Esophagus muscularis mucosa (tissue), 4 donors: ENCODE measurements at places on chromosomes 12 and 14. TPM values are rescaled to one million over a fixed set of nuclear protein-coding genes. Genes with fewer than 3 reads are reported as not detected.
A peak's percentile ranks its signal among the peaks of the same experiment; 100 is the strongest.

TMEM132D gene
- total RNA-seq: not detected

DNA sequence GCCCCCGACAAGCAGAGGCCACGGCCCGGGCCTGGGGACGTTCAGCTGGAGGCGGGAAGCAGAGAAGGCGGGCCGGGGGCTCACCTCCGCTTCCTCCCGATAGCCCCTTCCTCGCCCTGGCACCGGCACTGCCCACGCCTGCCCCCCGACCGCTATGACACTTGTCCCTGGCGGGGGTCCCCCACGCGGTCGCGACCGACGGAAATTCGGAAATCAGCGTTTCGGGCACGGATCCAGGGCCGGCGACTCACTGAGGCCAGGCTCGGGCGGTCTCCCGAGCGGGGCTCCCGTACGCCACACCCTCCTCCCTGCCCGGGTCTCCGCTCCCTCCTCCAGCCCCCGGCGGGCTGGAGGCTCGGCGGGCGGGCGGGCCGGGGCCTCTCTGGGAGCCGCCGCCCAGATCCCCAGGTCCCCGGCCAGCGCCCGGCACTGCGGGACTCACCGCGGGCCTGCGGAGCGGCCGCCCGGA, 581 bp downstream of the PITPNM2 start:
- H3K27me3 ChIP-seq: no peaks in the 10 kb centered on the region
- H3K36me3 ChIP-seq: no peaks in the 10 kb centered on the region
- H3K4me1 ChIP-seq: peaks cover 19% of the 10 kb centered on the region
- peak overlapping the region; percentile 87 for H3K4me3 ChIP-seq
- DNase-seq: no peak

DNA sequence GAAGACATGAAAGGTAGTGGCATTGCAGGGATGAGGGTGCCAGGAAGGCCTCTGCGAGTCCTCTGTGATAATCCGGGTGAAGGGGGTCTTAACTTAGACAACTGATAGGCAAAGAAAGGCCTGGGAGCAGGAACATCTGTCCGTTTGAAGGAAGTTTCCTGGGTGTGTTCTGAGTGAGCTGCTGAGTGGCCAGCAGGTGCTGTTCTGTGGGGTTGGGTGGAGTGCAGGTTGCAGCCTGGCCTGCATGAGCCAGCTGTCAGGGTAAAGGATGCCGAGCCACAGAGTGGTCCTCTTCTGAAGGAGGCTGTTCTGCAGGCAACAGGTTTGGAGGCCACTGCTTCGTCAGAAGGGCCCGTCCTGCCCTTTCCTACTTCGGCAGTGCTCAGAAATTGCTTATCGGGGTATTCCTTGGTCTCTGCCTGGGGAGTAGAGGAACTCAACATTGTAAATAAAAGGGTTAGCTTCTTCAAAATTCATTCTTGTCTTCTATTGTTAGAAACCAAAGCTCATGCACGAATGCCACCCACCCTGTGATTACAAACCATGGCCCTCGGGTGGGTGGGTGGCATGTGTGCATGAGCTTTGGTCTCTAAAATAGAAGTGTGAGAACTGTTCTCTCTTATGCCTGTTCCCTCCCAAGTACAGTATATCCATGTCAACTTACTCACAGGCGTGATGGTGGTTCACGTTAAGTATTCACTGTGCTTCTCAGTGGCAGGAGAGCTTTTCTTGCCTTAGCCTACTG, 118.9 kb downstream of the CHST11 start:
- no peaks in the 10 kb centered on the region for H3K4me1 ChIP-seq
- no peaks in the 10 kb centered on the region for H3K36me3 ChIP-seq
- H3K27me3 ChIP-seq: no peaks in the 10 kb centered on the region
- DNase-seq: no peak
- H3K27ac ChIP-seq: no peak overlapping the region

DNA sequence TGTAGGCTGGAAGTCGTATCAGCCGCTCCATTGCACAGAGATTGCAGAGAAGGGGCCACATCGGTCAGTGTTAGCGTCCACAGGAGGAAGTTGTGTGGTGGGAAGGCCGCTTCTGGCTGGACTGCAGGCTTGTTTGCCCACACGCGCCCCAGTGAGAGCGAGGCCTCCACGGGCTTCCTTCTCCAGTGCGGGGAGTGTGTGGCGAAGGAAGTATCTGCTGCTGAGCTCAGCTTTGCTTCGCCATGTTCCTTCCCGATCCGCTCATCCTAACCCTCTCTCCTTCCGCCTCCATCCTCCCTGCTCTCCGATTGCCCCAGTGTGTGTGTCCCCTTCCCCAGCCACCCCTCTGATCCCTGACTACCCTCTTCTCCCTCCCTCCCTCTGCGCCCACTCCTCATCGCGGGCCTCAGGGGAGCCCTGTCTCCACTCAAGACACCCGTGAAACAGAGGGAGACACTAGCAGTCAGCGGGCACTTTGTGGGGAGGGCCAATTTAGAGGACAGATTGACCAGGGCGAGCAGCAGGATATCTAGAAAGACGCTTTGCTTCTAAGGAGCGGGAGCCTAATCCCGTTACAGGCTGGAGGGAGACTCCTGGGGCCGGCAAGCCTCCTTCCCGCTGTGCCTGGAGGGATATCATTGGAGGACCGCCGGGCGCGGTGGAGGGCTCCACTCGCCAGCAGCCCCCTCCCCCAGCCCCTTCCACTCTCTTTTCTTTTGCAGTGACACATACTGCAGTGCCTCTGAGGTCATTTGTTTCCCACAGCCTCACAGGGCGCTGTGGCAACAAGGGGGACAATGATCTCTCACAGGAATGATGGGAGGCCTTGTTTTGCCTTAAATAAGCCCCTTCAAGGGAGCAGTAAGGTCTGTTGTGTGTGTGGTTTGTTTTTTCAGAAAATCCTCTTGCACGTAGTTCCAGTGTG, 428.8 kb downstream of the ZFP36L1 start:
- no peaks in the 10 kb centered on the region for H3K36me3 ChIP-seq
- H3K27ac ChIP-seq: peak overlapping the region; percentile 72
- no peaks in the 10 kb centered on the region for H3K27me3 ChIP-seq
- peaks cover 36% of the 10 kb centered on the region for H3K4me1 ChIP-seq

- H3K4me1 ChIP-seq: no peaks in the 10 kb centered on the region
- no peak overlapping the region for H3K27ac ChIP-seq
- no peaks in the 10 kb centered on the region for H3K27me3 ChIP-seq
- H3K36me3 ChIP-seq: no peaks in the 10 kb centered on the region
- H3K4me3 ChIP-seq: no peak overlapping the region
Observed at GRCh38 chr12:105352052-105352451, 21.6 kb downstream of the C12orf75 start.
